ENCODE measurements at places on chromosomes 6 and 20. TPM values are rescaled to one million over a fixed set of nuclear protein-coding genes. Genes with fewer than 3 reads are reported as not detected.

Gene RNF144B
- total RNA-seq, result 2.3 TPM

Gene CALHM5
- 0.02 TPM for total RNA-seq

Gene ZNF184
- 6.5 TPM for total RNA-seq

Gene BPI
- total RNA-seq, result not detected

Gene GRM4
- total RNA-seq, result 5.3 TPM

Gene OR2B2
- not detected for total RNA-seq

Gene RBM38
- total RNA-seq, result 67.9 TPM

Gene MYMX
- 1.1 TPM for total RNA-seq

Gene STXBP5
- total RNA-seq, result 8.4 TPM

Measured in H9 (cell line).